Activated CD4-positive, alpha-beta T cell treated with anti-CD3 and anti-CD28 coated beads, Interleukin-2, amount 10 ng/mL, durations not matched to agents 7 days and 5 days (primary cell): ENCODE measurements at places on chromosomes 1 and 21.

DNA sequence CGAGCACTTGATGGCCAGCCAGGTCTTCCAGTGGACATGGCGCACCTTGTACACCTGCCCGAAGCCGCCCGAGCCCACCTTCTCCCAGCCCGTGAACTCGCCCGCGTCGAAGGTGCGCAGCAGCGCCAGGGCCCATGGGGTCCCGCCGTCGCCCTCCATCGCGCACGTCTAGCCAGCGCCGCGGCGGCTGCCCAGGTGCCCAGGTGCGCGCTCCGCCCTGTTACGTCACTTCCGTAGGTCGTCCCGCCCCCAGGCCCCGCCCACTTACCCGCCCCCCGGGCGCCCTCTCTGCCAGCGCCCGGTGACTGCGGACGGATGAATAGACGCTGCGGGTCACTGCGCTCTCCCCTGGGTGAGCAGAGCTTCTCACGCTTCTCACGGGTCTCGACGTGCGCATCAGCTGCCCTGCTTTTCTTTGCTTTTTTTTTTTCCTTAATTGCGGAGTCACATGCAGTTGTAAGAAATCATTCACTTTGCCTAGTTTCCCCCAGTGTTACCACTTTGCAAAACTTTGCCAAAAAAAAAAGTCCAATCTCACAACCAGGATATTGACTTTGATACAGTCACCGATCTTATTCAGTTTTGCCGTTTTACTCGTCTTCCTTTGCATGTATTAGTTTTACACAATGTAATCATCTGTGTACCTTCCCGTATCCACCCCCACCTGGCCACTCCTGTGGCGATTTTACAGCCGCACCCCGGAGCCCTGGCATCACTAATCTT lies at the start of gene RIPK4:
TSS of gene RIPK4 (minus strand) at position 170 of the 723 bp plus-strand sequence. CDS start at position 159, 11 bp downstream.
- peaks cover 26% of the 10 kb centered on the region for H3K4me1 ChIP-seq
- H3K27ac ChIP-seq = no peak within 1 kb of the TSS
- peak within 1 kb of the TSS; percentile 70 for H3K4me3 ChIP-seq
- H3K27me3 ChIP-seq = peaks cover 71% of the 10 kb centered on the region
- peak; percentile 56 for DNase-seq

GRCh38 chr1:83530506-83530905 lies 468.4 kb downstream of the TTLL7 start:
- no peak overlapping the region for H3K27ac ChIP-seq
- peaks cover 1% of the 10 kb centered on the region for H3K36me3 ChIP-seq
- no peak for DNase-seq
- no peak overlapping the region for H3K4me3 ChIP-seq
- H3K27me3 ChIP-seq = no peaks in the 10 kb centered on the region

DNA sequence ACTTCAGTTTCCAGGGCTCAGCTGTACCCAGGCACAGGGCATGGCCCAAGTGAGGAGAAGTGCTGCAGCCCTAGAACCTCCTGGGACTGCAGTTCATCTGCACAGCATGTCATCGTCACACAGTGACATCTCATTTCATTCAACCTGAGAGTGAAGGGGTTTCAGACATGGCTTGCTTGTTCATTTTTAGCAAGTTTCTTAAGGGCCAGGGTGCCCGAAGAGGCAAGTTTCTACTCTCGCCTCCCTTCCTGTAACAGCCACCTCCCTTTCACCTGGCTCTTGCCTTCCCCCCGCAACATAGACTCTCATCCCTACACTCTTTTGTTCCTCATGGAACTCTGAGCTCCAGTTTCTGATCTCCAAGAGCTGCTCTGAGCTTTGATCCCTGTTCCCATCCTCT lies 108.1 kb downstream of the C1orf21 start:
- H3K4me1 ChIP-seq = peaks cover 13% of the 10 kb centered on the region
- no peak overlapping the region for H3K4me3 ChIP-seq

DNA sequence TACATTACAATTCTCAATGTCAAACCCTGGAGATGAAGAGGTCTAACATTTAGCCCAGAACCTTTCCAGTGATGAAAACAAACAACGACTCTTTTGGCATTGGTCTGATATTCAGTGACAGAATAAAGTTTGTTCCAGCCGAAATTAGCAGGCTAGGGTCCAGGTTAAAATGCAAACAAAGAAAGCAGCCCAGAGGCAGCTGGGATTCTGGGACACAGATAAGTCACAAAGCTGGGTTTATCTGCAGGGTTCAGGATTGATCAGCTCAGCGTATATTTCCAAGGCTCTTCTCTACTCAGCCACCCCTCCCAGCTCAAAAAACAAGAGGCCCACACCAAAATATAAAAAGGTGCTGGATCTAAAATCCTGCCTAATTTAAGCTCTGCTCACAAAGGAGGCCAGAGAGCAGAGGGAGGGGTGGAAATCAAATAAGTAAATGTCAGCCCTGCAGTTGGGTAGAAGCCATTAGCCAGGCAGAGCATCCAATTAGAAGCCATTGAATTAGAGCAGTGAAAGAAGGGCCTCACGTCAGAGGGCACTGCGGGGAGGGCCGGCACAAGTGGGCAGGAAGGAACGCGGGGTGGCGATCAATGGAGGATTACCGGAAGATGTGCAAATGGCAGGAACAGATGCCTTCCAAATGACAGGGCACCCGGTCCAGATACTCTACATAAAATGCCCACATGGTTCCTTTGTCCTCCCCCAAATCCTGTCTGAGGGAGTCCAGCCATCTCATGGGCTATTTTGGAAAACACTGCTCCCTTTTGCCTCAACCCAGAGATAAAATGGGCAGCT lies 3.2 kb upstream of the KLHDC8A start:
- peaks cover 20% of the 10 kb centered on the region for H3K27me3 ChIP-seq
- H3K27ac ChIP-seq = no peak overlapping the region
- no peaks in the 10 kb centered on the region for H3K4me1 ChIP-seq
- no peak overlapping the region for H3K4me3 ChIP-seq

- H3K4me1 ChIP-seq = peaks cover 10% of the 10 kb centered on the region
- H3K36me3 ChIP-seq = peaks cover 76% of the 10 kb centered on the region
- DNase-seq = no peak
- peak overlapping the region; percentile 16 for H3K27ac ChIP-seq
- H3K4me3 ChIP-seq = no peak overlapping the region
Observed at GRCh38 chr1:198713081-198713480, 74.2 kb downstream of the PTPRC start.
